ENCODE measurements at places on chromosomes 7 and 10. TPM values are rescaled to one million over a fixed set of nuclear protein-coding genes. Genes with fewer than 3 reads are reported as not detected.

The KAZALD1 gene
- total RNA-seq: 3.6 TPM

The EXOC6 gene
- 10.3 TPM for total RNA-seq

The VENTX gene
- not detected for total RNA-seq

The SFTPA1 gene
- not detected for total RNA-seq

The CTBP2 gene
- 60.3 TPM for total RNA-seq

The VPS37D gene
- total RNA-seq: 3.0 TPM

The PNLIPRP2 gene
- total RNA-seq: not detected

The DDC gene
- not detected for total RNA-seq

The MNX1 gene
- total RNA-seq: not detected

The FAM25C gene
- not detected for total RNA-seq

The TSPAN15 gene
- total RNA-seq: 35.0 TPM

The EMX2 gene
- total RNA-seq: 0.59 TPM

All from smooth muscle cell of the umbilical artery (primary cell).